ENCODE measurements at places on chromosomes 12 and 14.

GRCh38 chr12:20475542-20475941, 107.2 kb downstream of the PDE3A start:
- no peak for DNase-seq

DNA sequence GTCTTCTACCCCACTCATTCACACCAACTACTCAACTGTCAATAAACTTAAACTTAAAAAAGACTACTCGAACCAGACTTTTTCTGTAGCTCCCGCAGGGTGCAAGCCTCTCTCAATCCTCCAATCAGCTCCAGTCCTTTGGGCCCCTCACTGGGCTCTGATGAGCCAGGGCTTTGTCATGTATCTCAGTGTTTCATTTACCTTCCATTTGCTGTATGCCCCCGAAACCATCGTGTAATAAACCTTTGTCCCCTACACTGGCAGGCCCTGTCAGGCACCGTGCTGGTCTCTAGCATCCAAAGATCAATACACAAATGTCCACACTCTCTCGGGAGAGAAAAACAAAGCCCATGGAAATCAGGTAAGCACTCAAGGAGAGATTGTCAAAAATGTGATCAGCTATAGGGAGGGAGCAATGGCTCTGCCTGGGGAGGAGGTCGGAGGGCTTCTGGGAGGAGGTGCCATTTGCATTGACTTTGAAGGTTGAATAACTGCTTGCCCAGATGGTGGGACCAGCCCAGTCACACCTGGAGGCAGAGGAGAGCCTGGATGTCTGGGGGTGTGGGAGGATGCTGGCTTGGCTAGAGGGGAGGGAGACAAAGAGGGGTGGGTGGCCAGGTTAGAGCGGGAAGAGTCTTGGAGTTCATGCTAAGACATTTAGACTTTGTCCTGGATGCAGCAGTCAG, 42.1 kb upstream of the DICER1 start:
- no peak for DNase-seq

DNA sequence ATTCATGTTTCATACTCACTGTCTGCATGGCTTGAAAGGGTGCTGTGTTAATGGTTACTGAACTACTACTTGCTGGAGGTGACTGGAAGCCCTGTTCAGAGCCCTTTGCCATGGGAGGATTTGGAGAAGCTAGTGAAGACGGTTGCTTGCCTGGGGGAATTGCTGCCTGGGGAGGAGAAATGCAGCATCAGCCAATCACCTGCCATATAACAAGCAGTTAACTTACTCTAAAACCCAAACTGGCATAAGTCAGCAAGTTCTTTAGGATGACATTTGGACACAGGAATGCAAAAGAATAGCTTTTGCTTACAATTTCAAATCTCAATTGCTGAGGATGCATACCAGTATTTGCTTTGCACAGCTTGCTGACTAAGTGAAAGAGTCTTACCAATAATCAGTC, 23.4 kb upstream of the IPO8 start:
- DNase-seq, result no peak

DNA sequence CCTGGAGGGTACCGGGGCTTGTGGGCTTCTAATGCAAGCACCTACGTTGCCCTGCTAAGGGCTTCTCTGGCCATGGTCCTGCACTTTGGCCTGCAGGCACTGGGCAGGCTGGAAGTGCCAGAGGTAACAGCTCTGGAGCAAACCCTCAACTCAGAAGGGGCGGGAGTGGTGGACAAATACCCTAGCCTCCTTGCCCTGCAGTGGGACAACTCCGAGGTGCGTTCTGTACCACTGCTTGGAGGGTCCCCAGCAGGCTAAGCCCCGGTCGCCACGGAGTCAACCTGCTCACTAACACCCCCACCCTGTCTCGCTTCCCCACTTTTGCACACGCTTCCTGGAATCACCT, 20.4 kb upstream of the BEGAIN start:
- DNase-seq, result no peak

- peak; percentile 11 for DNase-seq
Observed at GRCh38 chr12:54394281-54394719, 9.8 kb upstream of the ZNF385A start.

DNA sequence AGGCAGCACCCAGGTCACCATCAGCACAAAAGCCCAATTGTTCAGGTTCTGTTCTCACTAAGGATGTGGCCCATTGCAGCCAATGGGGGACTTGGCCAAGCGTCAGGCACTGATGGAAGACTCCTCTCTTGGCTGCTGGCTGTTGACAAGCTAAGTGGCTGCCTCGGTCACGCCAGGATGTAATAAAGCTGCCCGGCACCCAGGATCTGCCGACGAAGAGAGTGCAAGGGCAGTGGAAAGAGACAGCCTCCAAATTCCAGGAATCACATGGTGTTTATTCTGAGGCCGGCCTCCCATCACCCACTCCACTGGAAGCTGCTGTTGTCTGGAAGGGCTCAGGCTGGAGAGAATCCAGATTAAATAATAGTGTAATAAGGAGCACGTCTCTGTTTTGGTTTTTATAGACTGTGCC, 451.8 kb upstream of the TBX3 start:
- DNase-seq, result no peak

- DNase-seq, result no peak
Observed at GRCh38 chr12:72511498-72511897, 239.3 kb downstream of the TRHDE start.

- DNase-seq, result no peak
Observed at GRCh38 chr14:57485635-57486034, 8.0 kb downstream of the CCDC198 start.

- no peak for DNase-seq
Observed at GRCh38 chr14:101960225-101960624, 4.1 kb upstream of the DYNC1H1 start.

- no peak for DNase-seq
Observed at GRCh38 chr14:105549481-105549880, 23.1 kb downstream of the TMEM121 start.

- DNase-seq, result no peak
Observed at GRCh38 chr14:98694541-98694940, 577.5 kb downstream of the BCL11B start.

DNA sequence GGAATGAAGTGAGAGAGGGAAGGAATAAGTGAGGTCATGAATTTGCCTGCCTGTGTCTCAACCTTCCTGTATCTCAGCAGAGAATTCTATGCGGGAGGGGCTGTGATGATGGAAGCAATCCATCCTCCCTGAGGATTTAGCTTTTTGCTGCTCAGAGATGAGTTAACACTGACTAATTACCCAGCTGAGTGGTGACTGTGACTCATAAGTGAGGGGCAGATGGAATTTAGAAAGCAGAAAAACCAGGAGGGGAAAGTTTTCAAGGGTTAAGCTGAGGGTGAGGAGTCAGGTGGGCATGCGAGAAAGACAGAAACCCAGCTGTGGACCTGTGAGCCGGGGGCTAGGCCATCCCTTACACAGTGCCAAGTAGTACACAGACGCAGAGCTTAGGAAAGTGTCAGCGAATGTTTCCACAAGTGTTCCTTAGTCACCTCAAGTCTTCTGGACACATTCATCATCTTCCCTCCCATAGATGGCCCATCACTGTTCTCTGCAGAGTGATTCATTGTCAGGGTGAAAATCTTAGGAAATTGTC, 277.9 kb downstream of the IPO8 start:
- no peak for DNase-seq

DNA sequence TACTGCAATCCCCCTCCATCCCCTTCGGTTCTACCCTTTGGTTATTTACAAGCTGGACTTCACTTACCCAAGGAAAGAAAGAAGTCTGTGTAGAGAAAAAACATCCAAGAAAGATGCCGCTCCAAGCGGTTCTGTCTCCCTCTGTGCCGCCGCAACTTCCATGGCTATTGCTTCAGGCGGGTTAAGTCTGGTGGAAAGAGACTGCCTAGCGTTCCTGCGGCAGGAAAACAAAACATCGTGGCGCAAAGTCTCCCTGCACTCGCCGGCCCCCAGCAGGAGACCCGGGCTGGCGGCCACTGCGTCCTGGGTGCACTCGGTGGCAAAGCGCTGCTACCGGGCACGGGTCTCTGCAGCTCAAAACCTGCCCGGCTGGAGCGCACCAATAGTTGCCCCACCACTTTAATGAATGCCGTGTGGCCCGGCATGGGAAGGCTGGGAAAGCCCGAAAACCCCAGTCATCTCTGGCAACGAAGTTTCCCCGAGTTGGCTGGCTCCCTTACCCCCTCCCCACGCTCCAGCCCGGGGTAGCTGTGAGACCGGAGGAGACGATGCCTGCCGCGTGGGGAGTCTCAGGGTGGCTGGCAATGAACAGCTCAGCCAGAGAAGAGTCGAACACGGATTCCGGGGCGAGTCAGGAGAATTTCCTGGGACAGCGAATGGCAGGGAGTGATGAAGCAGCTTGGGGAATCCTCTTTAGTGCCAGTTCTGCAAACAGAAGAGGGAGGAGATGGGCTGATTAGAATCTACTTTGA, 3.5 kb upstream of the KCNK10 start:
- peak; percentile 15 for DNase-seq

- peak; percentile 68 for DNase-seq
Observed at GRCh38 chr12:55830601-55831446, 1.4 kb upstream of the DNAJC14 start.

GRCh38 chr14:98822917-98823316, 449.1 kb downstream of the BCL11B start:
- DNase-seq, result no peak

GRCh38 chr12:64181430-64182291, 40.4 kb downstream of the KICS2 start:
- DNase-seq, result peak; percentile 15

DNA sequence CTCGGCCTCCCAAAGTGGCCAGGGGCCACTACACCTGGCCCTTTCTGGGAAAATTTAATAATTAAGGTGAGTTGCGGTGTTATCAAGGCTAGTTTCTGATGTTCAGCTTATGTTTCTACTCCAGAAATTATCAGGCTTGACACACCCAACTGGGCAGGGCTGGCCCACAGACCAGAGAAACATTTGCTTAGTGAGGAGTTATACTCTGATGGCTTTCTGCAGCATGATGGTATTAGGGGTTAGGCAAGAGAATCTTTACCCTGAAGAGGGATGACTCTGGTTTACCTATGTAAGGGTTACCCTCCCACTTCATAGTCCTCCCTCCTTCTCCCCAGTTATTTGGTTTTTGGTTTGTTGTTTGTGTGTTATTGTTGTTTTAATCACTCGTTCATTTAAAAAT, 24.5 kb upstream of the HECTD1 start:
- no peak for DNase-seq

- DNase-seq, result no peak
Observed at GRCh38 chr12:13097491-13098011, 5.9 kb downstream of the GSG1 start.

GRCh38 chr12:125254856-125255255, 189.6 kb downstream of the AACS start:
- no peak for DNase-seq

- DNase-seq, result no peak
Observed at GRCh38 chr12:19801941-19802340, 362.6 kb downstream of the AEBP2 start.

- DNase-seq, result no peak
Observed at GRCh38 chr12:57603815-57604453, 690 bp upstream of the DTX3 start.

DNA sequence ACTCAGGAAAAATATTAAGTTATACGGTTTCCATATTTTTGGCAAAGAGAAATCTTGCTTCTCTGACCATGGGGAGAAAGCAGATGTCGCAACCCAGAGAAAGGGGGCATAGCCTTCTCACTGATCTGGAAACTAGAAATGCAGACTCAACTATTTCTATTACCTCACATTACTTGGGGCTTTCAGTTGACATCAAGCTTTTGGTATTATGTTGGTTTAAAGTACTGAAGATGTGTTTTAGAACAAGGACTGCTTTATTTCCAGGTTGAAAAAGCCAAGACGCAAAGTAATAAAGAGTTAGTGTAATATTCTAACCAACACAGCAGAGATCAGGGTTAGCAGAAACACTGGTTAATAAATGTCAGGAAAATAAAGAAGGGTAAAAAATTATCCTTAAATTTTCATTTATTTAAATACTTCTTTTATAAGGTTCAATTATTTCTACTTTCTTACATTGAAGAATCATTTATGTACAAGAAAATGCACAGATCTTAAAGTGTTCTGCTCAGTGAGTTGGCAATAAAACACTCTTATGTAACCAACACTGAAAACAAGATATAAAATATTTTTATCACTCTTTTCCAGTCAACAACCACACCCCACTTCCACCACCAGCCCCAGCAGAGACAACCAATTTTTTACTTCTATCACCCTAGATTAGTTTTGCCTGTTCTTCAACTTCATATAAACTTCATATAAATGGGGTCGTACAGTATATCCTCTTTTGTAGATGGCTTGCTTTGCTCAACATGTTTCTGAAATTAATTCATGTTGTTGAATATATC, 26.0 kb downstream of the DCP1B start:
- no peak for DNase-seq

DNA sequence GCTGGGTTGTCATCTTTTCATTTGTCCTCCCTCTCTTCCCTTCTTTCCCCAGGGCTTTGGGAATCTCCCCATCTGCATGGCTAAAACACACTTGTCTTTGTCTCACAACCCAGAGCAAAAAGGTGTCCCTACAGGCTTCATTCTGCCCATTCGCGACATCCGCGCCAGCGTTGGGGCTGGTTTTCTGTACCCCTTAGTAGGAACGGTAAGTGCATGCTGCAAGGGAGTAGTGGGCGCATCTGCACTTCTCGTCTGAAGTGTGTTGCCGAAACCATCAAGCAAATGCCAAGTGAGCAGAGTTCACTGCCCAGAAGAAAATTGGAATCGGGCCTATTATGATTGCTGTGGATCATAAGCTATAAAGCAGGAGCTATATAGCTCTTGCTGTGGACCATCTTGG, 10.6 kb upstream of the AKAP5 start:
- DNase-seq, result no peak

- DNase-seq, result no peak
Observed at GRCh38 chr12:49283541-49284429, 11.2 kb upstream of the PRPH start.

DNA sequence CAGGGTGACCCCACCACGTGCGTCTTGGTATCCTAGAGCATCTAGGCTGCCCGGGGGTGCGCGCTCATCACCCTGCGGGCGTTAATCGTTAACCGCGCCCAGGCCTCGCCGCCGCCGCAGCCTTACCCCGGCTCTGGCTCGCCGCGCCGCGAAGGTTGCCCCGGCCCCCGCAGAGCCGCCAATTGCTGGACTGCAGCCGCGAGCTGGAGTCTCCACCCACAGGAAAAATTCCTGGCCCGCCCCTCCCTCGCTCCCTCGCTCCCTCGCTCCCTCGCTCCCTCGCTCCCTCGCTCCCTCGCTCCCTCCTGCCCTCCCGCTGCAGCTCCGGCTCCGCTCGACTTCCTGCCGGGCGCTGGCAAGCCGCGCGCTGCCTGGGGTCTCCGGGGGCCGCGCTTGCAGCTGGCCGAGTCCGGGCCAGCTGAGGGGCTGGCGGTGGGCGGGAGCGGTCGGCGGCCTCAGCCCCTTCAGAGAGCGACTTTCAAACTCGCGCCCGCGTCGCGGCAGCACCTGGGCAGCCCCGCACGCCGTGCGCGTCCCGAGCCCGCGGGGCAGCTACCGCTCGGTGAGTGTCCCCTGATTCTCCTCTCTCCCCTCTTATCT, at the start of gene PLEKHG3:
TSS of gene PLEKHG3 (plus strand) at position 282 of the 600 bp plus-strand sequence. CDS start 23,208 bp downstream, outside the sequence.
- DNase-seq, result peak; percentile 67

- DNase-seq, result no peak
Observed at GRCh38 chr14:64407329-64407728, 19.2 kb downstream of the MTHFD1 start.

- no peak for DNase-seq
Observed at GRCh38 chr12:8951744-8952143, 2.3 kb upstream of the M6PR start.

- DNase-seq, result no peak
Observed at GRCh38 chr12:126535971-126536370, 1470.7 kb downstream of the AACS start.

GRCh38 chr12:57657744-57658143, 24.7 kb upstream of the B4GALNT1 start:
- no peak for DNase-seq

All from NCI-H526 treated with DMSO at 0.1 percent for 48 hours (cell line).